Foreskin fibroblast (primary cell): ENCODE measurements at places on chromosomes 7 and 10.

- no peak for DNase-seq
Measured at GRCh38 chr7:37823557-37823956, 24.8 kb upstream of the NME8 start.

DNA sequence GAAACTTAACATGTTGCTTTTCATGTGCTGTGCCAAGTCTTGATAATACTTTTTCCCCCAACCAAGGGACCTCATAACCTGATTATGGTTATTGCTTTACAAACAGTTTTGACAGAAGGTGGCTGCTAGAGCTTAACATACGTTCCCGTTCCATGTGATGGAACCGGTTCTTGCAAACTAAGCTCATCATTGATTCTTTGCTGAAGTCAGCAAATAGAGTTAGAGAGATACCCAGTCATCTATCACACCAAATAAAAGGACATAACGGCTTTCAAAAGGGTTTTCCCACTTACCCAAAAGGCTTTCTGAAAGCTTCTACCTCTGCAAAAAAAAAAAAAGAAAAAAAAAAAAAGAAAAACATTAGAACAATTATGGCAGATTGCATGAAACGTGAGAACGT, 230.3 kb upstream of the MDFIC start:
- DNase-seq = no peak

- no peak for DNase-seq
Measured at GRCh38 chr10:104630731-104631130, 10.4 kb upstream of the SORCS3 start.

DNA sequence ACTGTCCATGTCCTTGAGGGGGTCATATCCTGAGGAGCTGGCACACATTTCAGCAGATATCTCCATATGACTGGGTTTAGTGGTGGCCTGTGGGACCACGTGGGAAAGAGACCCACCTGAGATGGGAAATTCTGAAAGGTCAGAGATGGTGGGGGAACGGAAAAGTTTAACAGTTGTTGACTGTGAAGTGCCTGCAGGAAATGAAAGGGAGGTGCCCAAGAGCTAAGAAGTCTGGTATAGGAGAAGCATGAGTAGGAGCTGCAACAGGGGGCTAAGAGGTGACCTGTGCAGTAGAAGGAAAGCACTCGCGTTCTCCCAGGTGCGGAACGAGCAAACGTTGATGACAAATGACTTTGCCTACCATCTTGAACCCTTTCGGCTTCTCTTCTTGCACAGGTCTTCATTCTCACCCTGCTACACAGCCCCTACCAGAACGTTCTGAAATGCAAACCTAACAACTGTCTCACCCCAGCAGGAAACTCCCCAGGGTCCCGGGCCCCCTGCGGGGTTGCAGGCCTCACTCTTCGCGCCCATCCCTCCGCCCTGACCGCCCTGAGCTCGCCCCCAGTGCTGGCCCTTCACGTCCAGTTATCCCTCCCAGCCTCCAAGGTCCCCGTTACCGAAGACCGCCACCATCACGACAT, 9.8 kb upstream of the FXYD4 start:
- no peak for DNase-seq

- DNase-seq = no peak
Measured at GRCh38 chr10:72980348-72980747, 25.7 kb upstream of the PLA2G12B start.

- DNase-seq = peak; percentile 28
Measured at GRCh38 chr10:26839966-26840627, 20.7 kb downstream of the ABI1 start.

GRCh38 chr10:44383749-44384600, 922 bp downstream of the CXCL12 start:
- peak; percentile 24 for DNase-seq
